HL-60 (cell line): ENCODE measurements at places on chromosomes 4 and X.
A peak's percentile ranks its signal among the peaks of the same experiment; 100 is the strongest.

- no peak for DNase-seq
Observed at GRCh38 chr4:21248331-21248730, 548.1 kb downstream of the PACRGL start.

- peak; percentile 43 for DNase-seq
Observed at GRCh38 chrX:39149761-39150160, 348.5 kb downstream of the MID1IP1 start.

- DNase-seq = no peak
Observed at GRCh38 chrX:105191878-105192277, 28.6 kb downstream of the TEX13A start.

DNA sequence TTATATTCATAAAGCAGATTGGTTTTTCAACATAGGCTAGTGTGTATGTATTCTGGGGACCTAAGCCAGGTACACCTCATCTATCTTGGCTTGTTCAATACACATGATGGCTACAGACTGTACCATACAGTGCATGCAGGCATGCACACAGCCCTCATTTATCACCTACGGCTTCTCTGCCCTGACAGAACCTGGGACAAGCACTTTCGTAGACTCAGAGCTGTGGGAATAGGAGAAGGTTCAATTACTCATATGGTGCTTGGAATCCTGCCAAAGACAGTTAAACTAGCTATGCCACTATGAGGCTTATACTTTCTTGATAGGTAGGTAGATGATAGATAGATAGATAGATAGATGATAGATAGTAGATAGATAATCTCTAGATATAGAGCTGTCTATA, 457.2 kb downstream of the GALNTL6 start:
- no peak for DNase-seq

GRCh38 chr4:25113915-25114904, 46.0 kb downstream of the SEPSECS start:
- DNase-seq = no peak

- no peak for DNase-seq
Observed at GRCh38 chrX:23694606-23695005, 27.3 kb downstream of the PRDX4 start.

- DNase-seq = no peak
Observed at GRCh38 chr4:3238721-3239120, 10.2 kb upstream of the MSANTD1 start.

- no peak for DNase-seq
Observed at GRCh38 chrX:65642914-65643491, 24.5 kb upstream of the MSN start.

DNA sequence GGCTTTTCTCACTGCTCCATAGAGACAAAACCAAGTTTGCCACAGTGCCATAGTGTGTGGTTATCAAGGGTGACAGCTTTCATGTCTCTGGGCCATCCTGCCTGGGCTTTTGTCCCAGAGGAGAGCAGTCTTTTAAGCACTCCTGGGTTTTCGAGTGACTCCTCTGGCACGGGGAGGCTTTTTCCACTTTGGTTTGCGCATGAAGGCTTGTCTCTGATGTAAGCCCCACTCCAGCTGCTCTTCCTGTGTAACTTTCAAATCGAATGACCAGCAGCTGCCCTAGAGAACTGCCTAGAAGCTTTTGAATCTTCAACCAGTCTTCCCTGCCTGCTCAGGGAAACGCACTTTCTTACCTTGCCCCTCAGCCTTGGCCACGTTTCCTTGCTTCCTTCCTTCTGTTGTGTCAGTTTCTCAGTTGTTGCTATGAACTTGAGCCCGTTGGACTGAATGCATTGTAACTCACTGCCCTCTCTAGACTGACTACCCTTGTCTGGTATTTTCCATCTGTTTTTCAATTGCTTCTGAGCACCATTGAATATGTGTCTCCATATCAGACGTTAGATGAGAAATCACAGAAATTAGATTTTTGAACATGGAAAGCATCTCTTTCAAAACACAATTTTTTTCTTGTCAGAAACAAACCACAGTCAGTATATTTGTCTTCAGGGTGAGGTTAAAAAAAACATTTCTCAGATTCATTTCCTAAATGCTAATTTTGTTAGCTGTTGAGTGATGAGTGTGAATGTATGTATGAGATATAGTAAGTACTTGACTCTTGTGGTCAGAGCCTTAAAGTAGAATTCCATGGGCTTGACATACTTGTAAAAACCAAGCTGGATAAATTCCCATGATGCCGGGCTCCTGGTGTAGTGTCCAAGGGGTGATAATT, 45.3 kb downstream of the SLC9A6 start:
- DNase-seq = no peak
